ENCODE measurements at places on chromosomes 12 and 14.

GRCh38 chr12:118065380-118065779, 4.4 kb upstream of the WSB2 start:
- DNase-seq = no peak

GRCh38 chr12:49707812-49708147, 575 bp upstream of the FMNL3 start:
- DNase-seq = no peak

DNA sequence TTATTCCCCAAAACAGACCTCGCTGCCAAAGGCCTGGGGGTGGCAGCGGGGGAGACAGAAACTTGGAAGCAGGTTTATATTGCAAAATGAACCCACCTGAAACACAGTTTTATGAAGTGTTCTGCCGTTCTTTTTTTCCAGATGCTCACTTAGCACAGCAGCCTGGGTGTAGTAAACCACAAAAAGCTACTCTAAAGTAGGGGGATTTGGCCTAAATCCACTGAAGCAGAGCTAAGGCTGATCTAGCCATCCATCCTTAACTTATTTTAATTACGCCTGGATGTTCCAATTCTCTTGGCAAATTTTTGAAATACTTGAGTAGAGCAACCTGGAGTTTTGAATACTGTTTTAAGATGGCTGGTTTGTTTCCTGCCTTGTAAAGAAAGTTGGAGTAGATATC, 121.2 kb downstream of the GPR135 start:
- no peak for DNase-seq

DNA sequence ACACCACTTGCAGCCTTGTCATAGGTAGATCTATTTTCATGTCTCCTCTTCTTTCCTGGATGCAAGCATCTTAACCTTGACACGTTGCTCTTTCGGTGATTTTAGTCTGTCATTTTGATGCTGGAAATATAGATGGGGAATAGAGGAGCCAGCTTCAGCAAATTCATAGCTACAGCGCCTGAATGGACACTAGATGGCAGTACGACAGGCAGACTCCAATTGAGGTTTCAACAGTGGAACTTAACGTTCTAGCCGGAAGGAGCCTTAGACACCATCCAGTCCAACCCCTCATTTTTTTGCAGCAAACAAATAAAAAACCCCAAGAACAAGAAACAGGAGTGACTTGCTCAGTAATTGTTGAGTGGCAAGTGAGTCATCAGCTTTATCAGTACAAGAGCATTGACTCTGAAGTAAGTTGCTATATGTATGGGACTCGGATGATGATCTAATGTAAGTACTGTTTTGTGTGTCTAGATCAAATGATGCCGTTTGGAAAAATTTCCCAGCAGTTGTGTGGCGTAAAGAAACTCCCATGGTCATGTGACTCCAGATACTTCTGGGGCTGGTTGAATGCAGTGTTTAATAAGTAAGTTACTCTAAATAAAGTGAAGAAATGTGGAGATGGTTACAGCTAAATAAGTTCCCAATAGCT, 9.0 kb downstream of the DMAC2L start:
- DNase-seq = peak; percentile 93

DNA sequence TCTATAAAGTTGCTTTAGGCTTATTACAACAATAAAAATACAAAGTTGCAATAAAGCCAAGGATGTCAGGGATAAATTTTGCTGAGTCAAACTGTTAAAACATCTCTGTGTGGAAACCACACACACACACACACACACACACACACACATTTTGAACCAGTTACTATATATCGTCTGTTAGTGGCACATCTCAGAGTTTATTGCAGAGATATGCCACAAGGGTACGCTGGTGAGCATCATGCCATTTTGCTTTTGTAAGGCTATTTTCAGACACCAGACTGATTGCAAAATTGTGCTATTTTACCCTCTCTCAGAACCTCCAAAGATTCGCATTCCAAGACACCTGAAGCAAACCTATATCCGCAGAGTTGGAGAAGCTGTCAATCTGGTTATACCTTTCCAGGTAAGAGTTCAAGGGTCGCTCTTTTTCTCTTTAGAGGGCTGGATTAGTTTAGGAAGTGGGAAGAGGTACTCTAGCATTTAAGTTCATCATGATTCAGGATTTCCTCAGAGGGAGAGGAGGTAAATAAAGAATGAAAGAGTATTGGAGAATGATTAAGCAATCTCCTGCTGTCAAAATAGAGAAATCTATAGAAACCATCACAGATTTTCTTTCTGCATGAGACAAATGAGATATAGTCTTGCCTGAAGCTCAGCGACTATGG, 27.3 kb upstream of the CHPT1 start:
- DNase-seq = peak; percentile 54

All from fibroblast of skin of back (primary cell).